ENCODE measurements at places on chromosomes 16 and 17.
A peak's percentile ranks its signal among the peaks of the same experiment; 100 is the strongest.

GRCh38 chr17:75010683-75011400 lies 1.6 kb upstream of the MRPL58 start:
- peak; percentile 4 for DNase-seq

GRCh38 chr16:73735018-73735417 lies 561.6 kb upstream of the PSMD7 start:
- DNase-seq = peak; percentile 42

DNA sequence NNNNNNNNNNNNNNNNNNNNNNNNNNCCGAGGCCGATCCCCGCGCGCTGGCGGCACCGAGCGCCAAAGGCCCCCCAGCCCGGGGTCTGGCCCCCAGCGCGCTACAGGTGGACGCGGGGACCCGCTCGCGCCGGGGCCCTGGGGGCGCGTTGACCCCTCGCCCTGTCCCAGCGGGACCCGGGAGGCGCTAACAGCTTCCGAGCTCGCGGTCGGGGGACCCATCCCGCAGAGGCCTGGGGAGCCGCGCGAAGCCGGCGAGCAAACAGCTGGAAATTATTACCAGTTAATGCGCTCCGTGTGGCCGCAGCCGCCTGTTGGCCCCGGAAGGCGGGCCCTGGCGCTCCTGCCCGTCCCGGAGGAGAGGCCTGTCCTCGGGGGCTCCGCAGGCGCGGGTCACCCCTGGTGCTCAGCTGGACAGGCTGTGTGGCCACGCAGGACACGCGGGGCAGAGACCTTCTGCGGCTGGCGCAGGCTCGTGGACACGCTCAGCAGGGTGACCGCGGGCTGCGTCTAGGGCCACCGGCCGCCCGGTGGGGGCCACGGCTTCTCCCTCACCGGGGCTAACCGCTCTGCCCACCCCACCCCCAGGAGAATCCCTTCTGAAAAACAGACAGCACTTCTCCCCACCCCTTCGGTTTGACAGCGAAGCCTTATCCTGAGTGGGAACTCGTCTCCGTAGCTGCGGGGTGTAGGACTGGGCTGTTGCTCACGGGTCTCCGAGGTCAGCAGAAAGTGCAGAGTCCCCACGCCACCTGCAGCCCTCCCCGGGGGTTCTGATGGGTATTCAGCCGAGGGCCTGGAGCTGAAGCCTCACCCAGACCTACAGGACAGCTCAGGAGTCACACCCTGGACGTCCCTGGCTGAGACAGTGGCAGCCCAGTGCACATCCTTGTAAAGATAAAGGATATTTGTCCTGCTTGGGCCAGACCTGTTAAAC lies 138.7 kb upstream of the RPH3AL start:
- peak; percentile 86 for DNase-seq

- DNase-seq = peak; percentile 63
Observed at GRCh38 chr17:31674717-31675349, 184.2 kb downstream of the COPRS start.

DNA sequence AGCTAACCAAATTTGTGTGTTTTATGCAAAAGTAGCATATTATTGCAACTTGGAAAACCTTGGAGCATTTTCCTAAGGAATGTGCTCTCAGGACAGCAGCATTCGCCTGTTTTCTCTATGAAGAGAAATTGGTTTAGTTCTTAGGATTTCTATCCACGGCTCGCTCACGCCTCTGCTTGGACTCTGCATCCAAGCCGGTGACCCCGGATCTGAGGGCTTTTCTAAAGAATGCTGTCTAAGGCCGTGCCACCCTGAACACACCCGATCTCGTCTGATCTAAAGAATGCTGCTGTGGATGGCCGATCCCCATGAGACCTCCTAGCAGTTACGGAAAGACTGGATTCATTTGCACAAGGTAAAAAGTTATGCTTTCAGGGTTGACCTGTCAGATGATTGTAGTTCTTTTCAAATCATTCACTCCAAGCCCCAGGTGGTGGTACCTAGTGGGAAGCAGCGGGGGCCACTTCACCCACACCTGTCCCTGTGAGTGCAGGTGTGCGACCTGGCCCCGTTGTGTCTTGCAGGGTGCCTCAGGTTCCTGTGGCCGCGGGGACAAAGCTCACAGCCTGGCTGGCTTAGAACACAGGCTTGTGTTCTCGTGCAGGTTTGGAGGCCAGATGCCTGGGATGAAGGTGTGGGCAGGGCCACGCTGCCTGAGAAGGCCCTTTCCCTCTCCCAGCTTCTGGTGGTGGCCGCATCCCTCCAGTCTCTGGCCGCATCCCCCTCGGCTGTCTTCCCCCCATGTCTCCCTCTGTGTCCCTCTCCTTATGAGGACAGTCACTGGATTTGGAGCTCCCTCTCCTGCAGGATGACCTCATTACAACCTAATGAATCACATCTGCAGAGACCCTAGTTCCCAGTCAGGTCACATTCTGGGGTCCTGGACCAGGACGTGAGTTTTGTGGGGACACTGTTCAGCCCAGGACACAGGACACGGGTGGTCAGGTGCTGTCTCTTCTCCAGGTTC lies 71.1 kb downstream of the BANP start:
- peak; percentile 22 for DNase-seq

DNA sequence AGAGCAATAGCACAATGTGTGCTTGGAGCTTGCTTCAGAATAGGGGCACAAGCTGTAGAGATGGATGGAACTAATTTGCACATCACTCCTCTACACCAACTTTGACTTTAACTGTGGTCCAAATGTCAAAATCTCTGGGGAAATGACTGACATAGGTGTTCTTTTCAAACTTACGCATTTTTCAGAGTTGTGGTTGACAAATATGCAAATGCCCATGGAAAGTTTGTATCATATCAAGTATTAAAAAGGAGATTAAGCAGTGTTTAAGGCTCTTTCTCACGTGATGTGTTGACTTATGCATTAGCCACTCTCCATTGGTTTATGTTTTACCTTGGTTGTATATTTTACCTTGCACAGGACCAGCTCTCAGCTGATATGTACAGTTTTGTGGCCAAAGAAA lies 77.1 kb downstream of the ELAC2 start:
- DNase-seq = no peak

- DNase-seq = peak; percentile 22
Observed at GRCh38 chr17:46979147-46979863, at the start of gene RPRML. Gene RPRML (minus strand): TSS chr17:46979253. CDS start chr17:46979007, 246 bp downstream.

DNA sequence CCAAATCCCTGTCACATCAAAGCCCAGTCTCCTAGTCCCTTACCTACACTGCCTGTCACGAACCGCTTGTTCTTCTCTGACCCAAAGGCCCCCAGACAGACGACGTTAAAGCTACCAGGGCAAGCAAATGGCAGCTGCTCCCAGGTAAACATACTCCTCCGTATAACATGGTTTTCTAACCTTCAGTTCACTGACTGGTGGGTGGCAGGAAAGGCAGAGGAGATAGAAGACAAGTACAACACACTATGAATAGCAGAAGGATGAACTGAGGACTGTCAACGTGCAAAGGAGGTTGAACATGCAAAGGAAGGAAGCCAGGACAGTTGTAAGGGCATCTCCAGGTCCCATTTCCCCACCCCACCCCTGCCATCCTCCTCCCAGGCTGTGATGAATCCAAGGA lies 449.8 kb downstream of the SHISA9 start:
- DNase-seq = no peak

Data from fibroblast of skin of scalp (primary cell).